ENCODE measurements at places on chromosomes 4 and X.

- DNase-seq: no peak
These were observed 84.2 kb upstream of the WDFY3 start for GRCh38 chr4:85050736-85051135.

DNA sequence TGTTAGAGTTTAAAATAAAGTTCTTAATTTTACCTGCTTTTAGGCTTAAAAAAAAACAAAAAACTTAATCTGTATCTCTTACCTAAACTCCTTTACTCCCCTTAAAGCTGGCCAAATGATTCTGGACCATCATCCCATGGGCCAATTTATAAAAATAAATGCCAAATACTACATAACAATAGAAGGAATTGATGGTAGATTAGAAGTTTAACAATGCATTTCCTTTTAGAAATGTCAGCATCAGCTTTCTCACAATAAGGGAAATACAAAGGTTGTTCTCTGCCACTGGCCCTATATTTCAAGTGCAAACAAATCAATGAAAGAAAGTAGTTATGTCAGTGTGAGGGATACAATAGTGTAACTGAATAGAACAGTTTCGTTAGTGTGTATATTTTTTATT is 5.7 kb upstream of the RAPGEF2 start:
- DNase-seq: no peak

DNA sequence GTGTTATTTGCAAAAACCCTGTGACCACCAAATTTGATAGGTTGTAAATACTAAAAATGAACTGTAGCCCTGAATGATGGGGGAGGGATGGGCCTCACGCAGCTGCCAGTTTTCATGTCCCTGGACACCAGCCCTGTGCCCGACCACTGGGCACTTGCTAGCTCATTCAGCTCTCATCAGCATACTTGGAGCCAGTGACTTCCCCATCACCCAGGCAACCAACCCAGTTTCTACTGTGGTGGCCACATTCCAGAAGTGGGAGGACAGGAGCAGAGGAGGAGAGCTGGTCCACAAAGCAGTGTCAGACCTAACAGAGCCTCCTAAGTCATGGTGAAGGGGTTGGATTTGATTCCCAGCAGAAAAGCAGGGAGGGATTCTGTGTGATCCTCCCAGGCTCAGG is 128.2 kb downstream of the CPEB2 start:
- DNase-seq: peak; percentile 16

DNA sequence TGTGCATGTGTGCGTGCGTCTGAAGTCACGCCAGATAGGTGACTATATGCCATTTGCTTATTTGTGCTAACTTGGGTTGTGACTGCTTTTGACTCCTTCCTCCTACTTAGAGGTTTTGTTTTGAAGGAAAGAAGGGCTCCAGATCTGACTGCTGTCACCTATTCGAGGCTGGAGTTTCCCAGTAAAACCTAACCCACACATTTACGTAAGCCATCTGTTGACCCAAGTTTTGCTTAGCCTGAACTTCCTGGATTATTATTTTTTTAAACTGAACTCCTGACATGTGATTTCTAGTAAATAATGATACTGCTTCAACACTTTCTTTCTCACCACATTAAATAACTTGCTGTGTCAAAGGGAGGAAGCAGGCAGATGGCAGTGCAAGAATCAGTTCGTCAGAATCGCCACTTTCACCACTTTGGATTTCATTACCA is 41.5 kb downstream of the DTHD1 start:
- no peak for DNase-seq

GRCh38 chr4:105179539-105180401 is 33.1 kb downstream of the TET2 start:
- no peak for DNase-seq

- no peak for DNase-seq
These were observed 14.5 kb downstream of the TMEM131L start for GRCh38 chr4:153480704-153481103.

GRCh38 chrX:130851569-130851968 is 51.4 kb downstream of the ENOX2 start:
- no peak for DNase-seq

DNA sequence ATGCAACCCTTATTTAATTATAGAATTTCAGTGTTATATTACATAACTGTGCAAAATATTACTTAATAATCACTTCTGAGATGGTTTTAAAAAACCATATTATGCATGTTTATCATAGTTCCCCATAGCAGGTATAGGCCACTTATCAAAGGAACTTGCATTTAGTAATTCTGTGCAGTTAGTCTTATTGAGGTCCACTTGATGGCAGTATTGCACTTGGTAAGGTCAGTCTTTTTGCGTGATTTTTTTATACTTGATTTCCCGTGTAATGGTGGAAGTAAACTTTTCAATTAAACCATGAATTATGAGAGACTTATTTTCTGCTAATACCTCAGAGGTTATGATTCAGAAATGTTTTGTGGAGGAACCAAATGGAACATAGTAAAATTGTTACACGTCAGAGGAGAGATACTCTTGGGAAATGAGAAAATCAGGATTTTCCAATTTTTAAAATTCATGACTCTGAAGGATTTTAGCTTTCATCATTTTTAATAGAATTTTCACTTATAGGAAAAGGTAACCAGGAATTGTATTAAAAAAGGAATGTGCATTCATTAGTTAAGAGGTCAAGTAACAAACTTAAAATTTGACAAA is 230.0 kb downstream of the CCSER1 start:
- DNase-seq: no peak

GRCh38 chr4:36325499-36325898 is 44.1 kb downstream of the DTHD1 start:
- no peak for DNase-seq

DNA sequence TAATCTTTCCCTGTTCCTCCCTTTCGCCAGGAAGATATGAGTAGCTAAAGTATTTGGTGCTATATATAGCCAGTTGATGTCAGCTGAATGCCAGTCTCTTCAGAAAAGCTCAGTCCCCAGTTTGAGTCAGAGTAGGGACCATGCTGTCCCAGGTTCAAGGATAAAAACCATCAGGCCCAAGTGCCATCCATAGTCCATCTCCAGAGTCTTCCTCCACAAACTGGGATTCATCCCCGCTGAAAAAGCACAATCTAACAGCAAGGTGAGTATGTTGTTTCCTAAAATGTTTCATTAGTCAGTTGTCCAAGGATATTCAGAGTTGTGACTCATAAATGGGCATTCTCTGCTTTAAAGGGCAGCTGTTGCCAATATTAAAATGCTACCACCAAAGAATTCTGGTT is at the start of gene MYOZ2:
Gene MYOZ2 (plus strand): TSS at position 112 of the 401 bp plus-strand sequence. CDS start 694 bp downstream, outside the sequence.
- no peak for DNase-seq

DNA sequence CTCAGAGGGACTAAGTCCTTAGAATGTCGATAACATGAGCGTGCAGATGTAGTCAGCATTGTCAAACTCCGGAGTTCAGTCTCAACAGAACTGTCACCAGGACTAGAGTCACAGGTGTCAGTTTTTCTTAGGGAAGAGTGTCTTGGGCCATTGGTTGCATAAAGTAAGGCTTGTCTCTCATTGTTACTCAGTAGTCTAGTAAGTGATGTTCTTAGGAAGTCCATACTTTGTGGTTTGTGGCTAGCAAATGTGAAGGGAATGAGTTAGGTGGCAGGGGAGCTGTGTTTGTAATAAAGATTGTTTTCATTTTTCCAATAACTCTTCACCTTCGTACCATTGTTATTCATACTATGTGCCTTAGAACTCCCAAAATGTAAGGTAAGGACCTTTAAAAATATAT is 119.6 kb downstream of the AFF2 start:
- no peak for DNase-seq

DNA sequence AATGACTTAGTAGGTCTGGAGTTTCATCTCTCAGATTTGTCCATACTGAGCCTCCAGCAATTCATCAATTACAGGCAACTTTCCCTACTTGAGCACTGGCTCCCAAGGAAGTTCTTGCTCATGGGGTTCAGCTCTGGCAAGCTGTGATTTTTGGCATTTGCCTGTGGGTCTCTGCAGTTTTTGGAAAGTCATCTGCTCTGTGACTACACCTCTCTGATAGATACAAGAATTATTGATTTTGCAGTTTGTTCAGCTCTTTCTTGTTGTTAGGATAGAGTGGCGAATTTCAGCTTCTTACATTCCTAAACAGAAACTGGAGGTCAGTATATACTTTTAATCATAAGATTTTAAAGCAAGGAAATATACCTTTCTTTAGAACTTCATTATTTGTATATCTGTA is 209.7 kb upstream of the NPY2R start:
- DNase-seq: no peak

- DNase-seq: peak; percentile 69
These were observed 343.5 kb downstream of the RAPGEF2 start for GRCh38 chr4:159446266-159446976.

GRCh38 chrX:8969378-8969777 is 64.5 kb downstream of the FAM9B start:
- DNase-seq: no peak

DNA sequence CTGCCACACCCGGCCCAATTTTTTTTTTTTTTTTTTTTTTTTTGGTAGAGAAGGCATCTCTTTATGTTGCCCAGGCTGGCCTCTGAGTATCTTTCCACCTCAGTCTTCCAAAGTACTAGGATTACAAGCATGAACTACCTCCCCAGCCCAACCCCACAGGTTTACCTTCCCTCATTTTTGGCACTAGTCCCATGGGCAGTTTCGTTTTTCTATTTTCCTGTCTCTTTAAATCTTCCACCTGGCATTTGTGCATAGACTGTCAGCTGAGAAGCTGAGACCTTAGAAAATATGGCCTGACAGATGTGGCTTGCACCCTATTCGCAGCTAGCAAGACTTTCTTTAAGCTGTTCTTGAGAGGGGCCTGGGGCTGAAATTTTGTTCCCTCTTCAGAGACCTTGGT is 27.9 kb downstream of the TNIP2 start:
- DNase-seq: no peak

- DNase-seq: no peak
These were observed 490.3 kb upstream of the TECRL start for GRCh38 chr4:64899563-64899962.

GRCh38 chr4:122195718-122196117 is 43.6 kb downstream of the BLTP1 start:
- DNase-seq: no peak

DNA sequence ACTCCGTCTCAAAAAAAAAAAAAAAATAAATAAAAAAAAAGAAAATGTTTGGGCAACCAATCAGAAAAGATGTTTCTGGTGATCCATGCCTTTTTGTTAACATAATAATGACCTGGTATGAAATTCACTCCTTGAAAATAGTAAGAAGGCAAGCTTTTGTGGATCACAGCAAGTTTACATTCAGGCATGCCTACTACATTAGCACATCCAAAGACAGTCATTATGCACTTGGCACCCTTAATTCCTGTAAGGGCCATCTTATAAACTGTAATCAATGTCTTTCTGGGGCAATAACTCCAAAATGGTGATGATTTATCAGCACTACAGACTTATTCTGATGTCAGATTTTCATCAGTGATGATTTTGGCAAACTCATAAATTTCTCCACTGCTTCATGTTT is 1871.6 kb upstream of the AGA start:
- no peak for DNase-seq

DNA sequence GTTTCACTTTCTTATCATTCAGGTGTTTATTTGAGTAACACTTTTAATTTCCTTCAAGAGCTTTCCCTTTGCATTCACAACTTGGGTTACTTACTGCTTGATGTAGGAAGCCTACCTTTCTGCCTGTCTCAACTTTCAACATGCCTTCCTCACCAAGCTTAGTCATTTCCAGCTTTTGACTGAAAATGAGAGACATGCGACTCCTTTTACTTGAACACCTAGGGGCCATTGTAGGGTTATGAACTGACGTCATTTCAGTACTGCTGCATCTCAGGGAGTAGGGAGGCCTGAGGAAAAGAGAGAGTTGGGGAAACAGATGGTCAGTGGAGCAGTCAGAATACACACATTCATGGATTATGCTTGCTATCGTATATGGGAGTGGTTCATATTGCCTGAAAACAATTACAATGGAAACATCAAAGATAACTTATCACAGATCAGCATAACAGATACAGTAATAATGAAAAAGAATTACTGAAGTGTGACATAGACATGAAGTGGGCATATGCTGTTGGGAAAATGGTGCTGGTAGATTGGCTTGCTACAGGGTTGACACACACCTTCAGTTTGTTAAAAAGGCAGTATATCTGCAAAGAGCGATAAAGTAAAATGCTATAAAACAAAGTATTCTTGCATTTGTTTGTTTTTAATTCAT is 25.7 kb downstream of the USP53 start:
- no peak for DNase-seq

GRCh38 chrX:110584083-110584482 is 211.5 kb downstream of the CHRDL1 start:
- DNase-seq: no peak

DNA sequence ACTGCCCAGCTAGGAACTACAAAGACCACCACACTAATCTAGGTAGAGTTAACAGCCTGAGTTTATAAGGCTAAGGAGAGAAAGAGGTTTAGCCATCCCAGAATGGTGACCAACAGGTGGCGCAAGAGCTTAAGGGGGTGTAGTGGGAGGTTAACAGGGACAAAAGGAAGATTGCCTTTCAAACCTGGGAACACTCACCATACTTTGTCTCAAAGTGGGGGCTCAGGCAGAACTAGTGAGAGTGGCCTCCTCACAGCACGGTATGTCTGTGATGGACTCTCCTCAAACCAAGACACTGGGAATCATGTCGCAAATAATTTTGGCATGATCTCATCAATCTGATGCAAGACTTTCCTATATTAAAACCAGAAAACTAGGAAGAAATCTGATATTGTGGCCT is 23.4 kb downstream of the CCNI start:
- DNase-seq: peak; percentile 39

DNA sequence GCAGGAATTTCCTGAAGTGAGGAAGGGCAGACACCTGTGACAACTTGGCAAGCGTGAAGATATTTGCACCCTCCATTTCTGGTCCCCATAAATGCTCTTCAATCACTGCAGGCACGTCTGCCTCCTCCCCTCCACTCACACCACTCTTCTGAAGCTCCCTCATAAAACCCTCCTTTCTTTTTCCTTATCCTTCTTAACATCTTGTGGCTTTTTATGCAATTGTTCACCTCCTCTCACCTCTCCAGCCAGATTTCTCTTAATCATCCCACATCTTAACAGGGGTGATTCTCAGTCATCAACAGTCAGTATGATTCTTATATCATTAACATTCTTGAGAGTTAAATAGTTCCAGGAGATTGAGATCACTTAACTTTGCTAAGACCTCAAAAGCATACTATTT is 277.4 kb downstream of the SPRY1 start:
- no peak for DNase-seq

DNA sequence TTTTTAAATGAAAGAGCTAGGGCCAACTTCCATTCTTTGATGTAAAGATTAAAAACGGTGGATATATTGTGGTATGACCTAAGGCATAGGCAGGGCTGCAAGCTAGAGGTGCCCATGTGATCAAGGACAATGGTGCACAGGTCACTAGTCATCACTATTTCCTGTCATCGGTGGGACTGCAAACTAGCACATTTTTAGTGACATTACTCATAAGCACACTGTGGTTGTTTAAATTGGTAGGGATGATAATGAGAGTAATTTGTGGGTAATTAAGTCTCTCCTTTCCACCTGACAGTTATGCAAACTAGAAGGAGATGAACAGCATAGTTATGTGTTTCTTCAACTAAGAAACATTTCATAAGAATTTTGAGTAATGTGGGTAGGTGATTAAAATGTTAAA is 85.4 kb downstream of the GPRIN3 start:
- DNase-seq: no peak

GRCh38 chrX:88612870-88613329 is 134.1 kb upstream of the CPXCR1 start:
- no peak for DNase-seq

Data from iPS-NIHi11 (cell line).